ENCODE measurements at places on chromosomes 11 and 22.

DNA sequence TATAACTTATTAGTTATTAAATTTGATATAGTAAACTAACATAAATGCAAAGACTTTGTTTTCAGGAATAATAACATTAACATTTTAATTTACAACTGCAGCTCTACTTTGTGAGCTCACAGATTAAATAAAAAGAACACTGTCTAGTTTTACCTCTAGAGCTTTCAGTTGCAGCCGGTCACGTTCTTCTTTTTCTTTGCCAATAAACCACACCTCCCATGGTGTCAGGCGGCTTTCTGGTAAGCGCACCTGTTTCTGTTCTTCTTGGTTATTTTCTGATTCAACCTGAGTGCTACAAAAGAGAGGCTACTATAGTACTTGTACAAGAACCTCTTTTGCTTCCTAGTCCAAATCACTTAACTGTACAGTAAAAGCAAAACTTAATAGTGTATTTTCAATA is 5.8 kb downstream of the CCDC34 start:
- DNase-seq, result no peak

DNA sequence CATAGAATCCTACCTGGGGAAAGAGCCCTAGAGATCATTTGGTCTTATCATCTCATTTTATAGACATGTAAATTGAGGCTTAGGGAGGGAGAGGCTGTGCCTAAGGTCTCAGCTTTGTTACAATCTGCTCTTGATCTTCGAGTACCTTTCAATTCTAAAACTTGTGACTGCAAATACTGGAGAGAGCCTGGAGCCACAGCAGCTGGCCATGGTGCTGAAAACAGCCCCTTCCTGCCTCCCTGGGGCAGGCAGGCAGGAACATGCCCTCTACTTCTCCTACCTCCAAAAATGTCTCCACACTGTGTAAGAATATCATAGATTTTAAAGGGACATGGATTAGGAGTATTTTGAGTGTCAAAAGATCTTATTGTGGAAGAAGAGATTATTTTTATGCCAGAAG is 52.2 kb downstream of the C22orf42 start:
- peak; percentile 19 for DNase-seq

DNA sequence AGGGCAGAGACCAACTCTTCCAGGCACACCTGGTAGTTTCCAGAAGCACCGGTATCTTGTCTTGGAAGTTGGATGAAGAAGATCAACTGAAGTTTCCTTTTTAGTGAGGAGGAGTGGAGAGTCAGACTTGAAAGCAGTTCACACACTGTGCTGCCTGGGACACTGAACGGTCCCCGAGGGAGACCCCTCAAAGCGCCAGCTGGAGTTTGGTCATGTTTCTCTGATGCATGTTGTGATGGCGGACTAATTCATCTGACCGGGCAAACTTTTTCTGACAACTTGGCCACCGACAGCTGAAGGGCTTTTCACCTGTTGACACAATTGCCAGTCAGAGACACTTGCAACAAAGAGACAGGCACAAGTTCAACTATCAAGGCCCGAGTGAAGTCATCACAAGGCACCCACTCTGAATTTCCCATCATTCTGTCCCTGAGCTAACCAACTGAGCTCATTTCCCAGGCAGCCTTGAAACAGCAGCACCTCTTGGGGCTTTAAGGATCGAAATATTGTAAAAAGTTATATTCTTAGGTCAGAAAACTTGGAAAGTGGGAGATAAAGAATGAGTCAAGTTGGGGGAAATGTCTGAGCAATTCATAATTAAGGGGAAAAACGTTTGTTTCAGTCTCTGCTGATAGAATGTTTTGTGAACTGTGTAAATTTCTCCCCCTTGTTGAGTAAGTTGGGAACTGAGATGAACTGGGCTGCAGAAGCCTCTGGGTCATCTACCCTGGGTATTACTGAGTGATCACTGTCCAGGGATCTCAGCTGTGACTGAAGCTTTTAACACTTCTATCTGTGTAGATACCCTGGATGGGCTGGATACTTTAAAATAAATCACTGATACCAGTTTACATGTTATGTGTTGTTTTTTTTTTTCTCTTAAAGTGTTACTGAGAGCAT is 46.2 kb downstream of the WT1 start:
- no peak for DNase-seq

DNA sequence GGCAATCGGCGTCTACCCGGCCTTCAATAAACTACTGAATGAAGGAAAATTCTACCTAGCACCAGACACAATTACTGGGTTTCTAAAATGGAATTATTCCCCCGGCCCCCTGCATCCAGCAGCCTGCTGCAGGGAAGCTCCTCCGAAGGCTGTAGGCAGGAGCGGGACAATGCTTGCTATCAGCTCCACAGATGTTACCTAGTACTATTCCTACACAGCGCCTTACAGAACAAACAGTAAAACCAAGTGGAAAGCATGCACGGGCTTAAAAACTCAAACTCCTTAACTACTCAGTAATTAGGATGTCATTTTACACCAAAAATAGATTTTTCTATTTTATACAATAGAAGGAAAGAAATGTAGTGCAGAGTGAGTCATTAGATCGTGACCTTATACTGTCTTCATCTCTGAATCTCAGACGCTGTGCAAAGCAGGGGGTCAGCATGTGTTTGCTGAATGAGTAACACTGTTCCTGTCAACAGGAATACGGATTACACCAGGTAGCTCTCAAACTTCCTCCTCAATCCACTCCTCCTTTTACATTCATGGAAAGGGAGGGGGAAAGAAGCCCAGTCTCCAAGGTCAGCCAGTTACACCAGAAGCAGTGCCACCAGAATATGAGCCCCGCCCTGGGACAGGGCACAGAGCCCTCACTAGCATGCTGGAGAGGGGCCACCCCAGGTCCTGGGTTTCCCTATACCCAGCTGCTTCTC is 74.9 kb downstream of the PACSIN2 start:
- peak; percentile 98 for DNase-seq

- no peak for DNase-seq
Observed at GRCh38 chr22:38704654-38705234, 1.0 kb upstream of the GTPBP1 start.

DNA sequence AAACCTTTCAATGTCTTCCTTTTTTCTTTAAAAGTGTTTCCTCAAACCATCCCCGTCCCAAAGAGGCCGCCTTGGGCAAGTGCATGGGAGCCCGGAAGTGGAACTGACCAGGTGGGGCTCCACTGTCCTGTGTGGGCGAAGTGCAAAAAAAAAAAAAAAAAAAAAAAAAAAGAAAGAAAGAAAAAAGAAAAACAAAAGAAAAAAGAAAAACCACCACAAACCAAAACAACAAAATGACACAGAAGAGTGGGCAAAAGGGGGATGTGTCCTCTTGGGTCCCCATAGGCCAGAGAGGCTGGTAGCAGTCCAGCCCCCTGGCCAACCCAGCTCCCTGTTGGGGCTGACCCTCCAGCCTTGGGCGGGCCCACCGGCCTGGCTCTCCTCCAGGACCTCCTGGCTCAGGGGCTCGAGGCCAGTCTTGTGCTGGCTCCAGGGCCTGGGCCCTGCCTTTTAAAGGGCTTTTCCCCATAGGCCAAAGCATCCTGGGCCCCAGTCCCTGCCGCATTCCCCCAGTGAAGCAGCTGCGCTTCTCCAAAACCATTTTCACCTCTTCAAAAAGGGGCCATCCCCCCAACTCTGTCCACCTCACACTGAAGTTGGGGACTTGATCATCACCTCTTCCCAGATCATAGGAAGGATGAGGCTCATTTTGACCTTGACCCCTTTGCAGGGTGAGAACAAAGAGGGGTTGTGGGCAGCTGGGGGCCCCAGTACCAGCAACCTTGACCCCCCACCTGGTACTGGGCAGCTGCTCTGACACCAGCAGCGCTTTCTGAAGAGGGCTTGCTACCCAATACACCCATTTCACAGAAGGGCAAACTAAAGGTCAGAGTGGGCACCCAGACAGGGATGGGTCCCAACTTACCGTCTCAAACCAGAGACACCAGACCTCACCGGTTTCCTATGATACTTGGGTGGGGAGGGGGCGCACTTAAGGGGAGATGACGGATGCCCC is 9.4 kb downstream of the CBX6 start:
- DNase-seq, result no peak

- no peak for DNase-seq
Observed at GRCh38 chr11:76598426-76598839, 72.1 kb downstream of the LRRC32 start.
